IPS DF 19.7 (cell line): ENCODE measurements at places on chromosomes 1 and 21.

- DNase-seq: peak; percentile 71
These were observed 51.8 kb upstream of the TARDBP start for GRCh38 chr1:10960411-10961299.

DNA sequence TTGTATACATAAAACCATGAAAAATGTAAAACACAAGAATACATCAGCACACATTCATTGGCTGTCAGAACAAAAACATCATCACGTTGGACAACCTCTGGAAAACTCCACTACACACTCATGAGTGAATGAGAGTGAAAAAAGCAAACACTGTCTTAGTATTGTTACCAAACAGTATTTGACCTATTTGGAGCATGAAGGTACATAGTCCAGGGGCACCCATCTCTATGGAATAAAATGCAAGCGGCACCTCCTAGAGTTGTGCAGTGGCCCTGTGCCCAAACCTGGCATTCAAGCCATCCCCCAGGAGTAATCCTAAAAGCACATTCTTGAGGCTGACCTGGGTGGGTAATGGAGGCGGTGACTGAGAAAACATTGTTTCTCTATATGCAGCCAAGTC, 67.0 kb upstream of the SOD1 start:
- DNase-seq: no peak

- no peak for DNase-seq
These were observed 49.0 kb downstream of the SLX9 start for GRCh38 chr21:44988607-44989536.

DNA sequence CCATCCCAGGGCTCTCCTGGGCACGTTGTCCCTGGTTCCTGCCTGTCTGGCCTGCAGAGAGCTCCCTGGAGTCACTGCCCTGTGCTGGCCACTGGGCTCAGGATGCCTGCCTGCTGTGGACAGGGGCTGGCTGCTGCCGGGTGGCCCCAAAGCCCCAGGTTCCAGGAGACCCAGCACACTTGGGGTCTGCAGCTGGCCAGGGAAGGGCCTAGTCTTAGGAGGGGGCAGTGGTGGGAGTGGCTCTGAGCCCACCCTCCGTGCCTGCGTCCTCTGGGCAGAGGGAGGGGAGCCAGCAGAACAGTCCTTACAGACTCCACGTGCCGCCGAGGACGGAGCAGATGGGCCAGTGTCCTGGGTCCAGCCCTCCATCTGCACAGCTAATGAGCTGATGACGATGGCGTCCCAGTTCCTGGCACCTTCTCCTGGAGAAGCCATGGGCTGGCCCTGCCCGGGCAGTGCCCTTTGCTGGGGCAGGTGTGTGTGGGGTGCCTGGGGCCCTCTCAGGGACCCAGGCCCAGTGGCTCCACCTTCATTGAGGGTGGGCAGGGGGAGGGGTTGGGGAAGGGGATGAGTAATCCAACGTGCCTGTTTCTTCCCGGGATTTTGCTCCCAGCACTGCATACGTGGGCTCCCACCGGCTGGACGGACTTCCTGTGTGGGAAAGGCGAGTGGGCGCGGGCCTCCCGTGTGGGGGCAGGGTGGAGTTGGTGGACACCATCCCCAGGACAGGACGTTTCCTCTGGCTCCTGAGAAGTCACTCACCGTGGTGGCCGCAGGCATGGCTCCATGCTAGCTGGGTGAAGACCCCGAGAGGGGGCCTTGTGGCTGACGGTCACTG, 6.8 kb upstream of the PLCH2 start:
- no peak for DNase-seq

DNA sequence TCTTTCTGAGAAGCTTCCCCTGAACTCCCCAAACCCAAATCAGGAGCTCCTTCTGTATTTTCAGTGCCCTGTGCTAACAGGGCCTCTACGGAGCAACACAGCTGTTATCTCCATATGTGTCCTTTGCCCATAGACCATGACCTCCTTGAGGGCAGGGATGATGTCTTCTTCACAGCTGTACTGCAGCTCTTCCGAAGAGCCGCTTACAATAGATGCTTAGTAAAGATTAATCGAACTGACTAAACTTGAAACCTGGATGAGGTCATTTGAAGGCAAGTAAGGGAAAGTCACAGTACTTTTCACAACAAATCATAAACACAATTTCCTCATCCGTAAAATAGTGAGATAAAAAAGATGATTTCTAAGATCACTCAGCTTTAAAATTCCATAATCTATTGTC, 4.4 kb upstream of the KCNN3 start:
- no peak for DNase-seq

- DNase-seq: no peak
These were observed 58.0 kb downstream of the PUM1 start for GRCh38 chr1:31007462-31007991.
